Left kidney (tissue), 8 donors: ENCODE measurements at places on chromosomes 4 and X. TPM values are rescaled to one million over a fixed set of nuclear protein-coding genes. Genes with fewer than 3 reads are reported as not detected.

The FAM9B gene
- polyA plus RNA-seq = 0.25 TPM

The BCORL1 gene
- polyA plus RNA-seq = 16.6 TPM

The TACR3 gene
- polyA plus RNA-seq = 2.6 TPM

The DGAT2L6 gene
- 0.12 TPM for polyA plus RNA-seq

The FGF2 gene
- polyA plus RNA-seq = 9.4 TPM

The SPON2 gene
- 10.8 TPM for polyA plus RNA-seq

The C4orf46 gene
- polyA plus RNA-seq = 25.9 TPM

The MGARP gene
- 0.38 TPM for polyA plus RNA-seq

The FOXP3 gene
- 0.85 TPM for polyA plus RNA-seq

The BANK1 gene
- polyA plus RNA-seq = 2.8 TPM

The MND1 gene
- polyA plus RNA-seq = 22.6 TPM

The SPANXD gene
- polyA plus RNA-seq = not detected

The FAM114A1 gene
- polyA plus RNA-seq = 37.5 TPM

The SPACA5 gene
- polyA plus RNA-seq = 0.58 TPM
